Renal cortical epithelial cell (primary cell): ENCODE measurements at places on chromosomes 5 and 9.
A peak's percentile ranks its signal among the peaks of the same experiment; 100 is the strongest.

DNA sequence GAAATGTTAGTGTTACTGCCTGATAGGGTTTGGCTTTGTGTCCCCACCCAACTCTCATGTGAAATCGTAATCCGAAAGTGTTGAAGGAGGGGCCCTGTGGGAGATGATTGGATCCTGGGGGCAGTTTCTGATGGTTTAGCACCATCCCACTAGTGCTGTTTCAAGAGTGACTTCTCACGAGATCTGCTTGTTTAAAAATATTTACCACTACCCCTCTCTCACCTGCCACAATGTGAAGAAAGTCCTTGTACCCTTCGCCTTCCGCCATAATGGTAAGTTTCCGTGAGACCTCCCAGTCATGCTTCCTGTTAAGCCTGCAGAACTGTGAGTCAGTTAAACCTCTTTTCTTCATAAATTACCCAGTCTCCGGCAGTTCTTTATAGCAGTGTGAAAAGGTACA is 2.6 kb upstream of the RFX3 start:
- DNase-seq = no peak

GRCh38 chr5:88929385-88929784 is 46.4 kb upstream of the MEF2C start:
- DNase-seq = no peak

- DNase-seq = peak; percentile 85
These were observed 205.3 kb upstream of the WWC1 start for GRCh38 chr5:168086104-168086610.

- DNase-seq = no peak
These were observed 326.8 kb upstream of the IRX1 start for GRCh38 chr5:3268760-3269330.

DNA sequence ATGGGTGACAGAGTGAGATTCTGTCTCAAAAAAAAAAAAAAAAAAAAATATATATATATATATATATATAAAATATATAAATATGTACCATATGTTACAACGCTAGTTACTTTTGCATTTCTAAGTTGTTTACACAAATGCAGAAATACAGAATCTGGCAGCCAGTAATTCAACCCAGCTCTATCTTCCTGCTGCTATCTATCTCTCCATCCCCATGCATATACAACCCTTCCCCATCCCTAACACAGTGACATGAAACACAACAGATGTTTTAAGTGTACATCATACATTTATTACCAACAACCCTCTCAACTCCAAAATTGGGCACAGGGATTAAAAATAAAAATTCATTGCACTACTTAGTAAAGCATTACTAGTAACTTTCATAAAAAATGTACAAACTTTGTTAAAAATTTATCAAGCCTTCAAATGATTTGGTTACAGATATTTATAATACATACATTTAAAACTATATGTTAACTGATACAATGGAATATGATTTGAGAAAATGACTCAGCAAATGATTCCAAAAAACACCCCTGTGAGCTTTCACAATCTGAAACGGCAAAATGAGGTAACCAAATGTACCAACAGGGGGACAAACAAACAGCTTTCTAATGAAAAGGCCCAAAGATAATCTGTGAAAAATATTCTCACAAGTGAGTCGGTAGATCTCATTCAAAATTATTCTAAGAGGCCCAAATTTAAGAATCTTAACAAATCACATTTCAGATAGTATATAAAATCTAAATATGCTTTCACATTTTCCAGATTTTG is 63.8 kb downstream of the RNF38 start:
- DNase-seq = no peak

- DNase-seq = no peak
These were observed 29.8 kb upstream of the HMCN2 start for GRCh38 chr9:130235558-130236435.

DNA sequence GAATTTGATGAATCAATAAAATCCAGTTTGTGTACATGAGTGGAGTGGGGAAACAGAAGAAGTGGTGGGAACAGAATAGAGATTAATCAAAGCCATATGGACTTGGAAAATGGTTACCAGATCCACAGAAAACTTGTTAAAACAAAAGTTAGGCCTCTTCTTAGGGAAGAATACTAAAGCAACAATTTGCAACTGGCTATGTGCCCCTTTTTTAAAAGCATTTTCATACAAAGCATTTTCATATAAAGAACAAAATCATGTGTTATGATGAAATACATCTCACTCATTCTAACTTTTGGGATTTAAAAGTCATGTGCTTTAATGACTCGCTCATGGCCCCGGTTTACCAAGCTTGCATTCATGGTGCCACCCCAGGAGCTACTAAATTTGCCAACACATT is 276.9 kb downstream of the EFNA5 start:
- DNase-seq = no peak

DNA sequence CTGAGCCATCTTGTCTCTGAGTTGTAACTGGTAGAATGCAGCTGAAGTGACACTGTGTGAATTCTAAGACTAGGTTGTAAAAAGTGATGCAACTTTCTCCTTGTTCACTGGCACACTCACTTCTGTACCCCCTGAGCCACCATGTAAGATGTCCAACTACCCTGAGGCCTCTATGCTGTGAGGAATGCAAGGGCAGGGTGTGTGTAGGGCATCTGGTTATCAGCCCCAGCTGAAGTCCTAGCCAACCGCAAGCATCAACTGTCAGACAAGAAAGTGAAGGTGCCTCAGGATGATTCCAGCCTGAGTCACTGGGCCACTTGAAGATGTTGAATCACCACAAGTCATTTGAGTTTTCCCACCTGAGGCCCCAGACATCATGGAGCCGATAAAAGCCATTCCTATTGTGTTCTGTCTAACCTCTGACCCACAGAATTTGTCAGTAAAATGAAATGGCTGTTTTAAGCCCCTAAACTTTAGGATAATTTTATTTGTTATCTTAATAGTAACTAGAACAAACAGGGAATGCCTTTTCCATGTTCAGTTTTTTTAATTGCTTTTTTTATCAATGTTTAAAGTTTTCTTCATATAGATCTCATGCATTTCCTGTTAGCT is 18.7 kb upstream of the RHOBTB3 start:
- DNase-seq = peak; percentile 99

GRCh38 chr9:88468226-88468625 is 66.8 kb upstream of the NXNL2 start:
- DNase-seq = no peak

- DNase-seq = no peak
These were observed 10.6 kb upstream of the PRLR start for GRCh38 chr5:35240892-35241291.

- DNase-seq = peak; percentile 100
These were observed 46.1 kb upstream of the ZBED3 start for GRCh38 chr5:77133061-77133758.

DNA sequence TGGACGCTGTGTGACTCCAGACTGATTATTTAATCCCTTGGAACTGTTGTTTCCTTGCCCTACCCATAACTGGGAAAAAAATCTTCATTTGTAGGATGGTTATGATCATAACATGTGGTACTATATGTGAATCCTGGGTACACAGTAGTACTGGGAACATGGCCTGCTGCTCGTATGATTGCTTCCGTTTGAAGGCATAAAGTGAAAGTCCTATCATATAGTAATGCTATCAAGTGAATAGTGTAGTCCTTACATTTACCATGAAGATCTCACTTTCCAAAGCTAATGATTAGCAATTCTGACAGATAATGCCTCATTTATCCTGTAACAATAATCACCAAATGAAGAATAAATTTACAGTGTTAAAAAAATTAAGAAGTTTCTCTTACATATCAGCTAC is 53.2 kb downstream of the MEF2C start:
- no peak for DNase-seq

- no peak for DNase-seq
These were observed 172.3 kb downstream of the GNA14 start for GRCh38 chr9:77475641-77476473.

DNA sequence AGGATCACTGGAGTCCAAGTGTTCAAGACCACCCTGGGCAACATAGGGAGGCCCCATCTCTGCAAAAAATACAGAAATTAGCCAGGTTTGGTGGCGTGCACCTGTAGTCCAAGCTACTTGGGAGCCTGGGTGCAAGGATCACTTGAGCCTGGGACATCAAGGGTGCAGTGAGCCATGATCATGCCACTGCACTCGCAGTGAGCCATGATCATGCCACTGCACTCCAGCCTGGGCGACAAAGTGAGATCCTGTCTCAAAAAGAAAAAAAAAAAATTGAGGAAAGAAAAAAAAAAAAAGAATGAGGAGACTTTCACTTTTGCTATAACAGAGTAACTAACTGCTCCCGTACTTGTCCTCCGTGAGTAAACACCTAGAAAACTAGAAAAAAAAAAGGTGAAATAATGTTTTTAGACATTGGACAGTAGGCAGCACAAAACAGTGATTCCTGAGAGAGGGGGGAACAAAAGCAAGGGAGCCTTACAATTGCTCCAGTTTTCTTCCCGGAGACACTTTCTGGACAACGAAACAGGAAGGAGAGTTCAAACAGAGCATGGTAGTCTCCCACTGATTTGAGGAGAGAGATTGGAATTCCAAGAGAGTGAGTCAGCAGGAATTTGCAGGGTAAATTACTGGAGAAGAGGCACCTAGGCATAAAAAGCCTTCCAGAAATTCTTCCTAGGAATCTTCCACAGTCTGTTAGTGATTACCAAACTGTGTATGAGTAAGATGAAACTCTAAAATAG is 6.9 kb upstream of the ZBTB5 start:
- DNase-seq = peak; percentile 99

DNA sequence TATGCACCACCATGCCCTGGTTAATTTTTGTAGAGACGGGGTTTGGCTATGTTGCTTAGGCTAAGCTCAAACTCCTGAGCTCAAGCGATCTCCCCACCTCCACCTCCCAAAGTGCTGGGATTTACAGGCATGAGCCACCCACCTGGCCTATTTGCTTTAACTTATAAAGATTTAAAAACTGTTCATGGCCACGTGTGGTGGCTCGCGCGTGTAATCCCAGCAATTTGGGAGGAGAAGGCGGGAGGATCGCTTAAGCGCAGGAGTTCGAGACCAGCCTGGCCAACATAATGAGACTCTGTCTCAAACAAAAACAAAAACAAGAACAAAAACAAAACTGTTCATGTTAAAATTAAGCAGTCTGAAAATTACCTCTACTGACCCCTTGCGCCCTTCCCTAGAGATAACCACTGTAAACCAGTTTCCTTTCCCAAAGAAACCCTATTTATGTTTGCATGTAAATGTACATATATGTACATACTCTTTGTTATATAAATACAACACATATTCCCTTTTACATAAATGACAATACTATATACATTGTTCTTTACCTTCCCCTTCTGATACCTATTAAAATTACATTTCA is 1.5 kb downstream of the AK6 start:
- no peak for DNase-seq

DNA sequence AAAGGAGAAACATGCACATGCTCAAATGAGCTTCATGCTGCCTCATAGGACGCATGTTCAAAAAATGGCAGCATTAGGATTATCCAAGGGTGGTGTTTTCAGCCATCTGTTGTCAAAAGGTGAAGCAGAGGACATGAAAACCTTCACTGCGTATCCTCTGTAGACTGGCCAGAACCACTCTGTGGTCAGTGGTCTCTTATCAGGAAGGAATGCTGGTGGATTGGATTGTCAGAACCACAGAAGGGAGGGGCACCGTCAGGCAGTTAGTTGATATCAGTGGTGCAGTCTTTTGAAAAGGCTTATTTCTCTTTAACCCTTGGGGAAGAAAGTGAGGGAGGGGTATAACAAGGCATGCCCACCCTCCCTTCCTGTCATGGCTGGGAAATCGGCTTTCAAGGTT is 100.1 kb downstream of the FBXL7 start:
- no peak for DNase-seq

- DNase-seq = no peak
These were observed 73.7 kb downstream of the UBE2QL1 start for GRCh38 chr5:6522331-6522730.

GRCh38 chr9:87290241-87291052 is 207.2 kb upstream of the DAPK1 start:
- DNase-seq = no peak

GRCh38 chr9:23590276-23591000 is 235.6 kb downstream of the ELAVL2 start:
- peak; percentile 60 for DNase-seq

GRCh38 chr5:143837306-143837848 is 25.4 kb downstream of the HMHB1 start:
- DNase-seq = no peak

- peak; percentile 44 for DNase-seq
These were observed 24.2 kb downstream of the STC2 start for GRCh38 chr5:173303878-173304590.

- peak; percentile 45 for DNase-seq
These were observed 40.1 kb downstream of the ALG2 start for GRCh38 chr9:99181621-99182020.

GRCh38 chr5:153699035-153699434 is 208.6 kb downstream of the GRIA1 start:
- no peak for DNase-seq

- peak; percentile 97 for DNase-seq
These were observed 95.6 kb downstream of the MLLT3 start for GRCh38 chr9:20526500-20527319.

DNA sequence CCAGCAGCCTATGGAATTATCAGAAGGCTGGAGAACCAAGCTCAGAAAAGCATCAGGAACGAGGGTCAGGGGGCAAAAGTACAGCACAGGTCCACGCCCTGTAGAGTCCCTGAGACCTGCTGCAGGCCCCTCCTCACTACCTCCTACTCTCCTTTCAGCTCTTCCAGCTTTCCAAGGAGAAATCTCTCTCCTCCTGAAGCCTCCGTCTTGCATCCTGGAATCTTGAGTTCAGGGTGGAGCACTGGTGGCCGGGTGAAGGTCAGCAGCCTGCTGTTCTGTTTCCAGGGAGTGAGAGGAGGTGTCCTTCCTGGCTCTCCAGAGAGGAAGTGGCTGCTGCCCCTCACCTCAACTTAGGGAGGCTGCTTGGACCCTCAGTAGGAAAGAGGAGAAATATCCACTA is 342.3 kb downstream of the ZSWIM6 start:
- DNase-seq = no peak

GRCh38 chr5:22611327-22611726 is 241.8 kb downstream of the CDH12 start:
- no peak for DNase-seq

DNA sequence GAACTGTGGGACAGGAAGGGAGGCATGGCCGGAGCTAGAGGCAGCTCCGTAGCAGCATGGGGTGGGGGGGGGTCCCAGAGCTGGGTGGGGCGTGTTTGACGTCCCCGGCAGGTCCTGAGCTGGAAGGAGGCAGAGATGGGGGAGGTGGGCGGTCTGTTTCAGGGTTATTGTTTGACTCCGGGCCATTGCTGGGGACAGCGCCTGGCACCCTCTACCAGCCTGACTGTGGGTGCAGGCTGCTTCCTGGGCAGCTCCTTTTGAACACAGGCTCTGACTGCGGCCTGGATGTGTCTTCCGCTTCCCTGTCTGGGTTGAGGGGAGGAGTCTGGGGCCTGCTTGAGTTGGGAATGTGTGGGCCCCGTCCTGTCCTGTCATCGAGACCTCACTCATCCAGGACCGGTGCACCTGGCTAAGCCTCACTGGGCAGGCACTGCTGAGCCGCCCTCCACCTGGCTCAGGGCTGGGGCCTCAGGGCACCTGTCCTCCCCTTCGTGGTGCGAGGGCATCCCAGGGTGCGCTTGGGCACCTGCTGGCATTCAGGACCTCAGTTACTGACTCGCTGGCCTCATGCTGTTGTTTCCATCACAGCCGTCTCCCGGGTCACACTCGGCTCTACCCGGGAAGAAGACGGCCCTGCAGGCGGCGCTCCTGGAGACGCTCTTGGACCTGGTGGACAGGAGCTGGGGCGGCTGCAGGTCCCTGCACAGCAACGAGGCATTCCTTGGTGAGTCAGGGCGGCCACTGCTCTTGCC is 26.5 kb downstream of the CEP72 start:
- no peak for DNase-seq
